Activated naive CD4-positive, alpha-beta T cell treated with Interleukin-2 at 50 U/mL for 16 hours (primary cell): ENCODE measurements at places on chromosomes 5 and 9.

DNA sequence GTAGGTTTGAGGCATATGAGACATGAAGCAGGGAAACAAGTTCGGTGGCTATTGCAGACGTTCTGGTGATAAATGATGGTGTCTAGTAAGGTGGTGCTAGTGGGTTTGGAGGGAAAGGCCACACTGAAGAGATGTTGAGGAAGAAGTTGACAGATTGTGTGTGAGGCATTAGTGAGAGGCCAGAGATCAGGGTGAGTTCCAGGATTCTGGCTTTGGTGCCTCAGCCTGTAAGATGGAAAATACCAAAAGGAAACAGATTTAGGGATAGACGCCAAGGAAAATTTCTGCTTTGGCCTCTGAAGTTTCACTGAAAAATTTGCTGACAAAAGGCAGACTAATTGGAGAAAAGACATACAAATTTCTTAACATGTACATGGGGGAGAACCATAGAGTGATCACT, 6.4 kb upstream of the PAIP1 start:
- DNase-seq: no peak

DNA sequence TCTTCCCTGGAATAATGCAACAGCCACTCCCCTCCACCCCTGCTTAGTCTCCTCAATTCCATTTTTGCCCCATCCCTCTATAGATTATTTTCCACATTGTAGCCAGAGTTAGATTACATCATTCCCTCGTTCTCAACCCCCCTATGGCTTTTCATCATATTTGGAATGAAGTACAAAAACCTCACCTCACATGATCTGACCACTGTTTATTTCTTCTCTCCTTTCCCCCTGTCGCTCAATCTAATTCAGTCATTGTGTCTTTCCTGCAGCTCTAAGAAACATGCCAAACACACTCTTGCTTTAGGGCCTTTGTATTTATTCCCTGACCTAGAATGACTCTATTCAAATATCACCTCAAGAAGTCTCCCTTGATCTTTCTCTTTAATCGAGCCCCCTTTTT, 22.6 kb upstream of the HK3 start:
- no peak for DNase-seq

DNA sequence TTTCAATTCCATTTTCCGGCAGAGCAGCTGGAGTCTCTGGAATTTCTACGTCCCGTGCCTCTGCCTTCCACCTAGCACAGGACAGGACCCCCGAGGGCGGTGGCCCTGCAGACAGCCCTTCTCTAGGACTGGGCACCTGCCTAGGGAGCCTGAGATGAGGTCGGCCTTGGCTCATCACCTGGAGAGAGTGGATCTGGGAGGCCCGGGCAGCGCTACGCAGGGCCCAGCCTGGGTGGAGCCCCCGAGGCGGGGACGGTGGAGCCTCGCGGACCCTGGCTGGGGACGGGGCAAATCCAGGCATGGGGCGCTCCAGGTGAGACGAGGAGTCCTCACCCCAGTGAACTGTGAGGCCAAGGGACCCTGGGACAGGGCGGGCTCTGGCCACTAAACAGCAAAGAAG, 114.5 kb downstream of the MTRR start:
- DNase-seq: no peak

GRCh38 chr5:55052383-55052931, 28.4 kb downstream of the GZMK start:
- DNase-seq: no peak

DNA sequence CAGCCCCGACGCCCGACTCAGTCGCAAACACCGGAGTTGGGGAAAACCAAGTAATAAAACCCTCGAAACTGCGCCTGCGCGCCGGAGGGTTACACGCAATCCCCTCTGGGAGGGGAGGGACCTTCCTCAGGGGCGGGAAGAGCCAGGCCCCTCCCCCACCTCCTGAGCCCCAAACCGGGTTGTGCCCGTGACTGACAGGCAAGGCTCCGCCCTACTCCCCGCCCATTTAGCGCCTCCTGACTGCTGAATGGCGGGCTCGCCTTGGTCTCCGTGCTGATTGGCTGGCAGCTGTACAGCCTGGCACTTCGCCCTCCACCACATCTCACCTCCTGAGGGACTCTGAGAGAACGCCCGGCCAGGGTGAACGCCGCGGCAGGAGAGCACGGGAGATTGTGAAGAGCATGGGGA, at the start of gene PRDM9:
TSS of gene PRDM9 (plus strand) at position 332 of the 408 bp plus-strand sequence. CDS start 1,425 bp downstream, outside the sequence.
- DNase-seq: no peak

GRCh38 chr9:136545692-136545964, 220 bp downstream of the NOTCH1 start:
- DNase-seq: no peak

GRCh38 chr9:109452761-109453160, 45.3 kb downstream of the PTPN3 start:
- no peak for DNase-seq

DNA sequence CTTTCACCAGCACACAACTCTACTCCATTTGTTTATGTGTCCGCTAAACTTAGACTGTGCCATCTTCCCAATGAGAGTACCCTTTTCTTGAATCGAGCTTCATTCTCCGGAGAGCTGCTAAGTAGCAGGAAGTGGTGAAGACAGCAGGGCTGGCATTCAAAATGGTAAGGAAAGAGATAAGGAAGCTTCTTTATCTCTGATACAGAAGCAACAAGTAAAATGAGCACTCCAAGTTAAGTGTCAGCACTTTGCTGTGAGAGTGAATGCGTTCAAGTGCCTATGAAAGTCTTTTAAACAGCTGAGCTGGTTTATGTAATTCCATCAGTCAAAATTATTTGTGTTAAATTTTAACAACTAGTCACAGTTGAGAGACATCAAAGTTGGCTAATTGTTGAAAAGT, 386.8 kb upstream of the PTPRD start:
- DNase-seq: no peak

DNA sequence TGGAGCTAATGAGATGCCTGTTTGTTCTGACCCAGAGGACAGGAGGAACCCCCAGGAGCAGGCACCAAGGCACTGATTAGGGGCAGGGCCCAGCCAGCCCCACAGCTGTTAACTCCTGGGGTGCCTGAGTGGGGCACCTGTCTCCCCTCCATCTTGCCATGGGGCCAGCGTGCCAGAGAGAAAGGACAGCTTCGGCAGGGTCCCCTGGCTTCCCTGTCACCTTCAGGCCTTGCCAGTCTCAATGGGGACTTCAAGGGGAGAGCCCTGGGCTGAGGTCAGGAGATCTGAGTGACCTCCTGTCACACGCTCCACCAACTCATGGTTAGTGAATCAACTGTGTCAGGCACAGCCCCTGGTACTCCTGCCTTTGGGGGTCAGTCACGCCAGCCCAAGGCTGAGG, 152.7 kb upstream of the MVB12B start:
- no peak for DNase-seq

DNA sequence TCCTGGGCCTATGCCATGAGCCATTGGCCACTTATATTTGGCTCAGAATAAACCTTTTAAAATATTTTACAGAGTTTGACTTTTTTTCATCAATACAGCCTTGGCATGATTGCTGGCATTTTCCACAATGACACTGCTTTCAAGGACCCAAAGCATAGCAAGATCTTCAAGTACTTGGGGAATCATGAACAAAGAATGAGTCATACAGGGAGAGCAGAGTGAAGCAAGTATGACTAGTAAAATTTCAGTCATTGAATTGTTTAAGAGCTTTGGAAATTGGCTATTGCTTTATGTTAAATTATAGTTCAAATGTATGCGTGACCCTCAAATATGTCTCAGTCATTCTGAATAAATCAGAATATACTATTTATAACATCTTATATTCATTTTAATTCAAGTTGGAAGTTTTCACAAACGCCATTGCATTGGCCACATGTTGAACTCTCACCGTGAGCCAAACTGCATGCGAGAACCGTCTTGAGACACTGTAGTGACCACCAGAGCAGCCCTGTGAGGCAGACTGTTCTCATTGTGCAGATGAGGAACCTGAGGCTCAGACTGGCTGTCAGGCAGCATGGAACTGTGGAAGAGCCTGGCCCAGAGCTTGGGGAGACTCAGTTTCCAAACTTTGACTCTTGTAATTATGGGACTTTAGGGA, 52.9 kb downstream of the GDNF start:
- DNase-seq: no peak

DNA sequence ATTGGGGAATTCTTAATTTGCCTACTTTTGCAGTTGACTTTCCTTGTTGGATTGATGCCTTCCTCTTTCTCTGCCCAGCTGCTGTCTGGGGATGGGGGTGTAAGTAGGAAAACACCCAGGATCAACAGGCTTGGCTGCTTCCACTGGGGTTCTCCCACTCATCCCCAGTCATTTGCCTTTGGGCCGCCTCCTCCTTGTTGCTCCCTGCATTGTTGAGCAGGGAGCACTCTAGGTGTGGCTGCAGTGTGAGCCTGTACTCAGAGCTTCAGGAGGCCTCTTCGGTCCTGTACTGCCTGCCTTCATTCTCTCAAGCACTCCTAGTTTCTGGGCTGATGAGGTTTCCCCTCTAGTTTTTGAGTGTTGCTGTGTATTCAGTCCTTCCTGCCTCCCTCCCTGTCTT, 12.1 kb downstream of the RHOBTB3 start:
- no peak for DNase-seq

DNA sequence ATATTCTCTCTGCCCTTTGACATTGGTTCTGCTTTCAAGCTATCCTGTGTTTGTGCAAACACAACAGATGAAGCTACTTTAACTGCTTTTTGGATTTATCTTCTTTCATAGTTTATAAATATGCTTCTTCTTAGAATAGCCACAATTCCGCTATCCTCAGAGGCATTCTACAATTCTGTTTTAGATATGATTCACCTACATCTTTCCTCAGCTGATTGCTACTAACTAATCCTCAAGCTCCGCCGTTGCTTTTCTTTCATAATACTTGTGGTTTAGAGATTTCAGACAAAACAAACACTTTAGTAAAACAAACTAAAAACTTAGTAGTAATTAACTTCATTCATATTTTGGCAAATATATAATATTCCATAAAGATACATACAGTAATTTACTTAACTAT, 52.5 kb downstream of the ECPAS start:
- DNase-seq: no peak

DNA sequence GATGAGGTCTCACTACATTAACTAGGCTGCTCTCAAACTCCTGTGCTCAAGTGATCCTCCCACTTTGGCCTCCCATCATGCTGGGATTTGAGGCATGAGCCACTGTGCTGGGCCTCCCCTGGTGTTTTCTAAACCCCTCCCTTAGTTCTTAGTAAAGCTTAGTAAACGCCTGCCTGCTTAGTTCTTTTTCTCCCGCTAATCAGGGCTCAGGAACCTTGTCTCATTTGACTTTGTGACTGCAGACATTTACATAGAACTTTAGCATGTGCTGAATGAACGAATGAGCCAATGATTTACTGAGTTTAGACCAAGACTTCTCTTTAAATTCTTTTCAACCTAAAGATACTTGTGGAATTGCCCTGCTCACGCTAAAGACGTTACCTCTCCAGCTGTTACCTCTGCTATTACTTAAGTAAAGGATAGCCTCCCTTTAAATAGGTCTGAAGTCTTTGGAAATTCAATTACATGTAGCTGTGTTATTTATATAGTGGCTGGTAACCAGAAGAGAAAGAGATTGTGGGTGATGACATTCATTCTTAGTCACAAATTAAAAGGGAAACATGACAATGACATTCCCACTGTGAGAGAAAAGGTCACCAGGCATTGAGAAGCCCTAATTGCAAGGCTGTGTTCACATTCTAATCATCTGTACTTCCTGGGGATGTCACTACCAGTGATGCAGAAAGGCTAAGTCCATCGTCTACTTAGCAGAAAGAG, 18.6 kb upstream of the SUSD1 start:
- no peak for DNase-seq

- DNase-seq: no peak
Measured at GRCh38 chr5:109855056-109855455, 165.3 kb downstream of the MAN2A1 start.

DNA sequence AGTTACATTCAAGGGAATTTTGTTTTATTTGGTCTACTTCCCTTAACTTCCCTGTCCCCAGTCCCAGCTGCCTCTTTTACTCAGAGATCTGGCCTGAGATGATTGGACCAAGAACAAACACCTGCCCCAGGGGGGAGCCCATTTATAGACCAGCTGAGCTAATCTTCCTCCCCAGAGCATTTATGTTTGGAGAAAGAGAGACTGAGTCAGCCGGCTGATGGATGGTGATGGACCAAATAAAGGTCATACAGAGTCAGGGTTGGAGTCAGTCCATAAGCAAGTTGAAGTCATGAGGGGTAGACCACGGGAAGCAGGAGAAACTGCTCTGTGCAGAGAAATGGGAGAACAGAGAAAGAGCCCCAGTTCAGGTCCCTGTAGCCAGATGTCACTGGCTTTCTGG, 77.7 kb downstream of the TMEM174 start:
- DNase-seq: no peak
